ENCODE measurements at places on chromosomes 12 and 14. TPM values are rescaled to one million over a fixed set of nuclear protein-coding genes. Genes with fewer than 3 reads are reported as not detected.

- no peaks in the 10 kb centered on the region for H3K4me1 ChIP-seq
- no peaks in the 10 kb centered on the region for H3K36me3 ChIP-seq
- H3K27ac ChIP-seq = no peak overlapping the region
- no peak overlapping the region for H3K4me3 ChIP-seq
- no peaks in the 10 kb centered on the region for H3K27me3 ChIP-seq
Measured at GRCh38 chr14:86129426-86129825, 599.5 kb downstream of the FLRT2 start.

GRCh38 chr14:51487848-51488247 lies 163.9 kb upstream of the FRMD6 start:
- H3K36me3 ChIP-seq = no peaks in the 10 kb centered on the region
- no peaks in the 10 kb centered on the region for H3K4me1 ChIP-seq
- no peak for DNase-seq
- no peak overlapping the region for H3K4me3 ChIP-seq

DNA sequence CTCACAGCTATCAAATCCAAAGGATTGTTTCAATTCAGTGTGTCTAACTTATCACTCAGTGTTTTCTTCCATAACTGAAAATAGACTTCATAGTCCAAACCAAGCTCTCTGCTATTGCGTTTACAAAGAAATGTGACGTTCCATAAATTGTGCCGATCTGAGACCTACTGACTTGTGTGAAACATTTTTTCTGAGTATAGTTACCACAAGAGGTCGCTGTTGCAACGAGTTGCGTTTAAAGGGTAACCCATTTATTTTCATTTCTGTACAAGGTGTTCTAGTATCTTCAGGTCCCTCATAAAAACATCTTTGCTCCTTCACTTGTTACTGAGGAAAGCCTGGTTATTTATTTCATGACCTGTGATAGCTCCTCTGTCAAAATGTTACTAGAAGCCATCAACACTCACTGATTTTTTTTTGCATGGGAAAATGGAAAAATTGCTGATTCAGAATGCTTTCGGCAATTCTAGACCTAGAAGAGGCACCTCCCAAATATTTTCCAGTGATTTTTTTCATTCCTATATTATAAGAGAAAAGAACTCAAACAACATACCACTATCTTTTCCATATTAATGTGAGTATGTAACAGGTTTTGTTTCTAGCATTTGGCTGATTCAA lies 60.9 kb upstream of the OR4E1 start:
- H3K36me3 ChIP-seq = no peaks in the 10 kb centered on the region
- no peaks in the 10 kb centered on the region for H3K27me3 ChIP-seq
- H3K4me1 ChIP-seq = no peaks in the 10 kb centered on the region
- H3K4me3 ChIP-seq = no peak overlapping the region

The AICDA gene
- not detected for total RNA-seq

DNA sequence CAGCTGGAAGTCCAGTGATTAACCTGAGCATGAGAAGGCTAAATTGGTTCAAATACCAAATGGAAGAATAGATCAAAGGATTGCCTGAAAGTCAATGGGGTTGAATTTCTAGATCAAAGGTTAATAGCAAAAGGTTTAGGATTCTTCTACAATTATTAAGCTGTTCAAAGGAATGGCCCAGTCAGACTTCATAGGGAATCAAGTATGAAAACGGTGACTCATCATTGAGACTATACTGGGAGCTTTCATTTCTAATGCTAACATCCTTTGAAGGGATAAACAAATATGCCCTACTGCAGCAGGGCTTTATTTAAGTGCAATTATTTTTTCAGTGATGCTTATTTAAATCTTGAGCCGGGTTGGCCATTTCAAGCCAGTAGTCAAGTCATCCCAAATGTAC lies 152.8 kb downstream of the RIMBP2 start:
- H3K4me3 ChIP-seq = no peak overlapping the region
- H3K27ac ChIP-seq = no peak overlapping the region
- H3K27me3 ChIP-seq = no peaks in the 10 kb centered on the region
- H3K36me3 ChIP-seq = no peaks in the 10 kb centered on the region

- H3K4me3 ChIP-seq = no peak overlapping the region
- H3K27me3 ChIP-seq = peaks cover 11% of the 10 kb centered on the region
- no peaks in the 10 kb centered on the region for H3K36me3 ChIP-seq
Measured at GRCh38 chr12:116885491-116885890, 4.2 kb upstream of the HRK start.

The BATF gene
- 1.5 TPM for total RNA-seq

DNA sequence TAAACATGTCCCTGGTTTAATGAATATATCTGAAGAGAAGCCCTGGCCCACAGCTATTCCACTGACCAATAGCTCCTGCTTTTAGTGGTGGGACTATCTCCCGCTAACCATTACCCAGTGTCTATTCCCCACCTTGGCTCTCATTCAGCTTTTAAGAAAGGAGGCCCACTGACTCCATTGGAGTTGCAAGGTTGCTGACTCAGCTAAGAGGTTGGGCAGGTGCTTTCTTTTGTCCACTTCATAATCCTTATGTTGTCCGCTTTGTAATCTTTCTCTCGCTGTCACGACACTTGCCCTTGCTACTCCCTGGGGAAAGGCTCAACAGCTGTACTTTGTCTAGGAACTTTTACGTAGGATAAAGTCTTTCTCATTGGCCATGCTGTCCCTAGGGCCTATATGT lies 453.4 kb upstream of the CCDC196 start:
- H3K4me1 ChIP-seq = no peaks in the 10 kb centered on the region
- no peaks in the 10 kb centered on the region for H3K27me3 ChIP-seq
- no peak overlapping the region for H3K27ac ChIP-seq
- H3K36me3 ChIP-seq = no peaks in the 10 kb centered on the region
- H3K4me3 ChIP-seq = no peak overlapping the region
- no peak for DNase-seq

GRCh38 chr12:52637299-52637698 lies 14.7 kb downstream of the KRT2 start:
- no peak for DNase-seq
- no peaks in the 10 kb centered on the region for H3K36me3 ChIP-seq
- H3K4me1 ChIP-seq = no peaks in the 10 kb centered on the region
- H3K4me3 ChIP-seq = no peak overlapping the region
- H3K27ac ChIP-seq = no peak overlapping the region
- no peaks in the 10 kb centered on the region for H3K27me3 ChIP-seq

Data from gastrocnemius medialis (tissue), 4 donors.